Cortex of kidney (tissue), 1 donor: ENCODE measurements at places on chromosomes 6 and 20.

DNA sequence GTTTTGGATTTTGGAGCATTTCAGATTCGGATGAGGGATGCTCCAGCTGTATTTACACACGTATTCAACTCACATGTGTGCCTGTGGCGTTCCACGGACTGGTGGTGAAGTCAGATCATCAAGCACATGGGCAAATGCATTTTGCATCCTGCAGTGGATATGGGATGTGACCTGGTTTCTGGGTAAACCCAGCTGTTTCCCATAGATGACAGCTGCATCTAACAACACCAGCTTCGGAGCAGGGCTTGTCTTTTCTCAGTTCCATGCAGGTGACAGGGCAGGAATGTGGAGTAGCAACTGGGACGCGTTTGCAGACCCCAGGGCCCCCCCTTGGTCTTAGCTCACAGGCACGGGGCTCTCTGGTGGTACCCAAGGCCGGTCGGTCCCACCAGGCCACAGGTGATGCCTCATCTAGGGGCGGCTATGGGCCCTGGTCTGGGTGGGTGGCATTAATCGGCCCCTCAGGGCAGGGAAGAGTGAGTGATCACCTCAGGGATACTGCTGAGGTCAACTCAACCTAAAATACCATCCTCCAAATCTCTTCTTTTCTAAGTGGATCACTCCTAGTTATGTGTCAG, 83.2 kb downstream of the RAMACL start:
- no peak for DNase-seq

- DNase-seq: no peak
Observed at GRCh38 chr6:29723666-29724588, 693 bp downstream of the HLA-F start.

- DNase-seq: no peak
Observed at GRCh38 chr6:284486-284885, 7.8 kb upstream of the DUSP22 start.

GRCh38 chr6:143845033-143845432, 1.9 kb downstream of the LTV1 start:
- DNase-seq: no peak

- no peak for DNase-seq
Observed at GRCh38 chr20:44426879-44427790, 48.5 kb upstream of the TTPAL start.

- DNase-seq: no peak
Observed at GRCh38 chr6:121235386-121235785, 98.9 kb downstream of the TBC1D32 start.

- DNase-seq: no peak
Observed at GRCh38 chr20:48308232-48308781, 519.5 kb downstream of the PREX1 start.

- no peak for DNase-seq
Observed at GRCh38 chr6:30884521-30885480, 482 bp downstream of the DDR1 start.

GRCh38 chr20:44900231-44900854, 9.5 kb upstream of the PABPC1L start:
- DNase-seq: no peak

- DNase-seq: no peak
Observed at GRCh38 chr6:166910601-166911000, 45.7 kb downstream of the RNASET2 start.
